ENCODE measurements at places on chromosomes 5 and 9. TPM values are rescaled to one million over a fixed set of nuclear protein-coding genes. Genes with fewer than 3 reads are reported as not detected.

FOXD4L3 gene
- total RNA-seq: not detected

DNA sequence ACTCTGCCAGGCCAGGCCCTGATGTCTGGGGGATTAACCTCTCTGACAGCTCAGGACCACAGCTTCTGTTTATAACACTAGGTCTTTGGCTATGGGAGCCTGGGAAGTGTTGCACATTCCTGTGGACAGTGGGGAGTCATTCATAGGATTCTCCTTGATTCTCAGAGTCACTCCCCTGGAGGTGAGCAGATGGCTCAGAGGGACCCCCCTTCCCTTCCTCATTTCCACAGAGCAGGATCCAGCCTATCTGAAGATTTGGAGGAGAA lies 60.2 kb downstream of the NRG2 start:
- no peak overlapping the region for H3K4me3 ChIP-seq
- DNase-seq: no peak
- H3K27ac ChIP-seq: no peak overlapping the region
- H3K27me3 ChIP-seq: no peaks in the 10 kb centered on the region

NR4A3 gene
- 37.7 TPM for total RNA-seq

STK32A gene
- total RNA-seq: not detected

DNA sequence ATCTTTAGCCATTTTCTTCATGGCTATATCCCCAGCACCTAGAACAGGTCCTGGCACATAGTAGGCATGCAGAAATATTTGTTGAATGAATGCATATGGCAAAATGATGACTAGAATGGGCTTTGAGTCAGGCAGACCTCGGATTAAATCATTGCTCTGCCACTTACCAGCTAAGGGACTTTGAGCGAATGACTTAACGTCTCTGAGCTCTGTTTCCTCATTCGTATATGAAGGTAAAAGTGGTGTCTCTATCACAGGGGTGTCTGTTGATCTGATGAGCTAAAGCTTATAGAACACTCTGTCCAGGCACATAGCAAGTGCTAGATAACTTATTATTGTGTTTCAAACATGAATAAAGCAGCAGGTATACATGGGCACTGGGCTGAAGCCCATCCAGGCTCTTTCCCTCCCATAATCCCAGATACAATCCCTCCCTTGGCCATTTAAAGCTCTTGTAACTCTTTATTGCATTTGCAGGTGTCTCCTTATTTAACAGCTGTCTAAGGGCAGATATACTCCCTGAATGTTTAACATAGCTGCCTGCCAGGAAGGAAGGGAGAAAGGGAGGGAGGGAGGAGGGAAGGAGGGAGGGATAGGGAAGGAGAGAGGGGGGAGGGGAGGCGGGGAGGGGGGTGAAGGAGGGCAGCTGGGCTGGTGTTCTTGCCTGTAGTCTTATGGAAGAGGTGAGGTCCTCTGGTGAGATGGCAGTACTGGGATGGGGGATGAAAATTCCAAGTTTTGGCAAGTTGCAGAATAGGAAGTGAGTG lies 23.2 kb upstream of the STXBP1 start:
- H3K4me3 ChIP-seq: no peak overlapping the region
- no peak for DNase-seq
- H3K27ac ChIP-seq: no peak overlapping the region

LCN12 gene
- total RNA-seq: 0.85 TPM

DNA sequence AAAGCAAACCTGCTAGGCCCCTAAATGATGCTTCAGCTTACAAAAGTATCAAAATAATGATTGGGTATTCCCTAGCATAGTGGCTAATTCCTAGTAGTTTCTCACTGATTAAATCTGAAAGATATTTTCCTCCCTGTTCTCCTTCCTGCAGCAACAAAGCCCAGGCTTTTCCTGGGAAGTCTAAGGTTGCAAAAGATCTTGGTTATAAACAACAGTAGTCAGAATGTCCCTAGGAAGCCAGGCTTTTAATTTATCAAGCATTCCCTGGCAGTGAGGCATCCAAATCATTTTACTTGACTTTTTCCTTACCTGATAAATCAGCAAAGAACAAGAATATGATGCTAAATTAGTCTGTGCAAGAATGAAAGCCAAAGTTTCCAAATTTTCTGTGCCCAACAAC lies 272.0 kb downstream of the PDE4D start:
- DNase-seq: no peak
- H3K4me1 ChIP-seq: no peaks in the 10 kb centered on the region
- H3K27ac ChIP-seq: no peak overlapping the region
- H3K36me3 ChIP-seq: no peaks in the 10 kb centered on the region
- H3K4me3 ChIP-seq: no peak overlapping the region
- no peaks in the 10 kb centered on the region for H3K27me3 ChIP-seq

GRCh38 chr5:119286511-119287488 lies 69.0 kb upstream of the TNFAIP8 start:
- H3K4me3 ChIP-seq: peak overlapping the region; percentile 64
- DNase-seq: no peak

GPRIN1 gene
- total RNA-seq: 2.7 TPM

GRCh38 chr9:35822926-35823325 lies 5.6 kb downstream of the FAM221B start:
- DNase-seq: no peak
- no peak overlapping the region for H3K4me3 ChIP-seq
- no peaks in the 10 kb centered on the region for H3K27me3 ChIP-seq
- no peaks in the 10 kb centered on the region for H3K36me3 ChIP-seq

- no peak overlapping the region for H3K27ac ChIP-seq
- H3K4me3 ChIP-seq: no peak overlapping the region
- H3K27me3 ChIP-seq: peaks cover 7% of the 10 kb centered on the region
- no peak for DNase-seq
- H3K36me3 ChIP-seq: no peaks in the 10 kb centered on the region
Observed at GRCh38 chr5:51377151-51378060, 5.8 kb upstream of the ISL1 start.

All from CD8-positive, alpha-beta memory T cell (primary cell).